ENCODE measurements at places on chromosomes 2 and 18.

DNA sequence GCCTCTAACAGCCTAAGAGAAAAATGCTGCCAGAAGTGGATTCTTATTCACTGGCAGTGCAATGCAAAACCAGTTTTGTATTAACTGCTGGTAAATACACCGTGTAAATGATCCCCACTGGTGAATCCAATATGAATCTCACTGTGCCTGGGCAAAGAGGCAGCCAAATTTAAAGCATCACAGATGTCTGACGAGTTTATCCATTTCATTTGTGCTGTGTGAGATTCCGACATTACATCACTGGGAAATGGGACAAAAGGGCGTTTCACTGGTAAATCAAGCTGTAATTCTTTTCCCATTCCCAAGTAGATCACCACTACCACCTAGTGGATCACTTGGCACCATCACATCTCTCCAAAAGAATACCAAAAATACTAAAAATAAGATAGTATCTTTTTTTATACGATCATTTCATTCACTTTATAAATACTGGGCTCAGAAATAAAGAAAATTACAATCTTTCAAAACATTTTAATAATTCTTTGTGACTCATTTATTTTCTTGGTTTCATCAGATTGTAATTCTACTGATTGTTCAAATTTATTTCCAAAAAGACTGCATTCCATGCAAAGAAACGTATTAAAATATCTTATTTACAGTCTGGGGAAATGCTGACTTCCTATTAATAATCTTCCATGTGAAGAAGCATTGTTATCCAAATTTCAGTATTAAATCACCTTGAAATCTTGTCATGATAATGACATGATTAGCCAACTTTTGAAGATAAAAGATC is 125.6 kb downstream of the GRB14 start:
- DNase-seq, result peak; percentile 33

GRCh38 chr2:221715523-221716247 is 143.6 kb upstream of the EPHA4 start:
- DNase-seq, result no peak

GRCh38 chr2:43461453-43462073 is 134.3 kb downstream of the THADA start:
- no peak for DNase-seq

DNA sequence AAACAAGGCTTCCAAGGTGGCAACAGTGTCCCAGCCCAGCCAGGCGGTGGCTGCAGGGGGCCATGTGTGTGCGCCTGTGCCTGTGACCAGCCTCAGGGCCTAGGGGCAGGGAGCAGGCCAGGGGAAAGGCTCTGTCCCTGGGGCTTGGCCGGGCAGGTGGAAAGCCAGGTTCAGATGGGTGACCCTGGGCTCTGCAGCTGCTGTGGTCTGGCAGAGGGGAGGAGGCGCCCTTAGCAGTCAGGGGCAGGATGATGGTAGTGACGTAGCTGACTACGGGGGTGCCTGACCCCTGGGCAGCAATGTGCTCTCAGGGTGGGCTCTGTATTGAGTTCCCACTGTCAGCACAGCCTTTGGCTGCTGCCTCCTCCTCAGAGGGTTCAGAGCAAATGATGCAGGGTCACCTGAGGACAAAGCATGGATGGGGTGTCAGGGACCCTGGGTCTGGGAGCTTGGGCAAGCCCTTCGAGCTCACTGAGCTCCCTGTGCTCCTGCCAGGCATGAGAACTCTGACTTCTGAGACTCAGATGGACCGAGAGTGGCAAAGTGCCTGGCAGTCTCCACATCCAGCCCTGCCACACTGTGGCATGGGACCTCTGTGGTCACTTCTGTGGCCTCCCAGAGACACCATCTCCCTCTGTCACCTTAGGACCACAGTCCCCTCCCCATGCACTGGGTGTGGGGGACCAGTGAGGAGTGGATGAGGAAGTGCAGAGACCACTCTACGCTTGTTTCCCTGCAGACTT is 56.6 kb upstream of the ALPP start:
- DNase-seq, result no peak

GRCh38 chr2:227759411-227760118 is 13.9 kb downstream of the SCYGR8 start:
- peak; percentile 27 for DNase-seq

DNA sequence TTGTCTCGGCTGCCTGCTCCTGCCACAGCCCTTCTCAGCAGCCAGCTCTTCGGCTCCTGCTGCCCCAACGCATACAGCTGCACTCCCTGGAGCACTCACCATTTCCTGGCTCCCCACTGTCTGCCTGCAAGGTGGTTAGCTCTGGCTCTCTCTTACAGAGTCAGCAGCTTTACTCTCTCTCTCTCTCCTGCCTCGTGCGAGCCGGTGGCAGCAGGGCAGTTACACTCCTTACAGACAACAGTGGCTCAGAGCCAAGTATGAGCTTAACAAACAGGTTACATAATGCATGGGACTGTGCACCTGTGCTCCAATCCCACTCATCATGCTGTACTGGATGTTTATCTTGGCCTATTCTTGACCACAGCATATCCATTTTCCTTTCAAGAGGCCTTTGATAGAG is 47.4 kb upstream of the DNAJC10 start:
- DNase-seq, result no peak

DNA sequence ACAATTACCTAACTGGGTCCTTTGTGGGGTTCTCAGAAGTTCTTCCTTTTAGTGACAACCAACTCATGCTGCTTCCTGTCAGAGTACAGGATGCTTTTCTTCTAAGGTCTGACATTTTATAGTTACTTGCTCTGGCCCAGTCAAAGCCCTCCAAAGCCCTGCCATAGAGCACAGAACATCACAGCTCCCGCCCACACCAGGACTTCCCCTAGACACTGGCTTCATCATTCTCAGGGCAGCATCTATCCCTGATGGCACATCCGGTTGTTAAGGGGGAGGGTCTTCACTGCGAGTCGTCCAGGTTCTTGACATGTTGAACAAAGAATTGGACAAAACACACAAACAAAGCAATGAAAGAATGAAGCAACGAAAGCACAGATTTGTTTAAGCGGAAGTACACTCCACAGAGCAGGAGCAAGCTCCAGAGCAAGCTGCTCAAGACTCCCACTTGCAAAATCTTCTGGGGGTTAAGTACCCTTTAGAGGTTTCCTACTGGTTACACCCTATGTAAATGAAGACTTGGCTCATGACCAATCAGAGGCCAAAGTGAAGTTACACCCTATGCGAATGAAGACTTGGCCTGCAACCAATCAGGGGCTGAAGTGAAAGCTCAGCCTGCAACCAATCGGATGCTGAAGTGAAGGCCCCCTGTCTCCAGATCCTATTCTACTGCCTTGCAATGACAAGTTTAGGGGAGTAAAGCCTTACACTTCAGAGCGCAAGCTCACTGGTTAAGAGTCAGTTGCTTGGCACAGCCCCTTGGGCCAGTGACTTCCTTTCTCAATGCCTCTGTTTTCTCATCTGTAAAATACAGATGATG is 79.0 kb downstream of the HDAC4 start:
- no peak for DNase-seq

GRCh38 chr2:50596515-50596914 is 435.4 kb downstream of the NRXN1 start:
- no peak for DNase-seq

DNA sequence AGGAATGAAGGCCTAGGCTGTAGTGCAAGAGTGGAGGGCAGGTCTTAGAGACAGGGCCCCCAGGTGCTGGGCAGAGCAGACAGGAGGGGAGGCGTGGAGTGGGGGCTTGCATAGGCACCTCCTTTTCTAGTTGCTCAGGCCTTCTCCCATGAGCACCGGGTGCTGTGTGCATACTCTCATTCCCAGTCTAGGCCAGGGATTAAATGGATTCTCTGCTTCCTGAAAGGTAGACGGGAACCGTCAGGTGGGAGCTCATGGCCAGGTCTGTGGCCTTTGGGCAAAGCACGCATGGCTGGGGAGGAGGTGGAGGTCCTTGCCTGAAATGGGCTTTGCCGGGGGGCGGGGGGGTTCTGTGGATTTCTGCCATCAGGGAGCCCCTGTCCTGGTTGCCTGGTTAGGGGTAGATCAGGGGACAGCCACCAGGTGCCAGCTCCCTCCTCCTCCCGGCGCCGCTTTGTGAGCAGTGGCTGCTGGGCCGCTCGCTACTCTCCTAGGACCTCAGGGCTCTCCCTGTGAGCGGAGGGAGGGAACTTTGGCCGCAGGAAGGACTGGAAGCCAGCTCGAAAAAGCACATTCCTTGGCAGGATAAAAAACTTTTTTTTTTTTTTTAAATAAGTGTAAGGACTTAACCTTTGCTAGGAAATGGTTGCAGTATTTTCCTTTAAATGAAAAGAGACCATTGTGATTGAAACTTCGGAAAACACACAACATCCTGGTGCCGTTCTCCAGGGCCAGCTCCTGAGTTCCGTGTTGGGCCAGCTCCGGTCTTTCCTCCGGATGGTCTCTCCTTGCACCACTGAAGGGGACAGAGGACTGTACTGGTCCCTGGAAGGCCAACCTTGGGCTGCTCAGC is 82.8 kb upstream of the HAAO start:
- DNase-seq, result no peak

GRCh38 chr2:218671654-218672566 is at the start of the genes RNF25 and STK36:
TSS of gene RNF25 (minus strand) at chr2:218672002. CDS start at chr2:218671970, 32 bp downstream.
TSS of gene STK36 (plus strand) at chr2:218672086. CDS start at chr2:218672830, 744 bp downstream.
- DNase-seq, result peak; percentile 85

DNA sequence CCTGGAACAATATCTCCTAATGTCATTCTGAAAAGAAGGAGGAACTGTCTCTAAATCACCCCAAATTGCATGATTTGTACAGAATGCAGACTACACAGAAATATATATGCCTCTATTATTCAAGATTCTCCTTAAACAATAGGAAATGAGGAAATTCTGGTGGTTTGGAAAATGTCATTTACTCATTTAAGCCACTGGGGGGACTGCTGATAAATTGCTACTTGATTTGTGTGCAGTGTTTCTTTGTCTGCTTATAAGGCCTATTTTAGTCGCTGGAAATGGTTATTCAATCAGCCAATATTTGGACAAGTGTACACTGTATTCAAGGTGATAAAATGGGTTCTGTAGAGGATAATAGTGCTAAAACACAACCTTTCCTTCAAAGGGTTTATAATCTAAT is 801.9 kb upstream of the CELF4 start:
- no peak for DNase-seq

- DNase-seq, result no peak
Measured at GRCh38 chr2:191878548-191879279, 31.8 kb upstream of the CAVIN2 start.

DNA sequence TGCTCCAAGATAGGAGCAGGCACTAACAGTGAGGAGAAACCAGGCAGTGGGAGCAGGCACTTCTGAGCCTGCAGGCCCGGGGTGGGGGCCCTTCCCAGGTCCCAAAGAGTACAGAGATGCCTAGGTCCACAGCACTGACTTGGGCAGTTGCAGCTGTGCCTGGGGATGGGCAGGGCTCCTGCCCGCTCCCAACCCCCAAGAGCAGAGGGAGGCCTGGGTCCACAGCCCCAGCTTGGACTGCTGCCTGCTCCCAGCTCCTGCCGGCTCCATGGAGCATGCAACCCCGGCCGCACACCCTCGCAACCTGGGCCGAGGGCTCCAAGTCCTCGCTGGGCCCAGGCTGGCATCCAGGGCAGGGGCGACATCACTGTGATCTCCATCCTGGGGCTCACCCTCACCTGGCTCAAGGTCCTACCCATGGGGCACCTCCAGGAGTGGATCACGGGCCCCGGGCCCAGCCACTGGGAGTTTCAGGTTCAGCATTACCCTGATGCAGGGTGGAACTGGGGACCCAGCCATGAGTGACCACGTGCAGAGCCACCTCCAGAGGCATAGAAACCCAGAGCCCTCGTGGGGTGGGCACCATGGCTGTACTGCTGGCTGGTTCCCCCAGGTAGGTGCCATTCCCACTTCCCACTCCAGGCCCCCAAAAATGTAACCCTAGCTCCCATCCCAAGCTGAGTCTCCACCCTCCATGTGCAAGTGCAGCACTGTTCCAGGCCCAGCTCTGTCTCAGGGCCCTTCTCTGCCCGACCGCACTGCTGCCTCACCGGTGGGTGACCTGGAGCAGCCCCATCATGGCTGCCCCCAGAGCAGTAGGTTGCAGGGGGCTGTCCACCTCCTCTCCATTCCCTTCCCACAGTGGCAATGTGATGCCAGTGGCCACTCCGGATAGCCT is 325.6 kb downstream of the NR4A2 start:
- DNase-seq, result no peak

GRCh38 chr2:39508198-39508597 is 71.1 kb upstream of the MAP4K3 start:
- no peak for DNase-seq

- DNase-seq, result no peak
Measured at GRCh38 chr18:21826641-21827302, 86.2 kb downstream of the MIB1 start.

DNA sequence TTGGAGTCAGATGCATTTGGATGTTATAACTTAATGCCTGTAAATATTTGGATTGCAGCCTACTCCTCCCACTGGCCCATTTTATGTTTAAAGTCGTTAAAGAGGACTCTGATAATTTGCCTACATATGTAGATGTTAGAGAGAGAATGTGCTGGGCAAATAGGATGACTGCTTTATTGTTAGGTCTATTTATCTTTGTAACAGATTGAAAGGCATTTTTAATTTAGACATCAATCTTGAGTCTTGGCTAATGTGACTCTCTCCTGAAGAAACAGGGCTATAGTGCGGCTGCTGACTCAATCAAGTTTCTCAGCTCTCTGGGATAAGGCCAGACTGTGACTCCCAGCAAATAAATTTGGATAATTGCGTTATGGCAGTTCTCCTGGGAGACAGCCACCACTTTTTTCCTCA is 1101.4 kb downstream of the CBLN2 start:
- no peak for DNase-seq

- DNase-seq, result no peak
Measured at GRCh38 chr2:47243596-47244323, 88.7 kb upstream of the STPG4 start.

- DNase-seq, result no peak
Measured at GRCh38 chr2:985317-985898, 34.8 kb downstream of the SNTG2 start.

DNA sequence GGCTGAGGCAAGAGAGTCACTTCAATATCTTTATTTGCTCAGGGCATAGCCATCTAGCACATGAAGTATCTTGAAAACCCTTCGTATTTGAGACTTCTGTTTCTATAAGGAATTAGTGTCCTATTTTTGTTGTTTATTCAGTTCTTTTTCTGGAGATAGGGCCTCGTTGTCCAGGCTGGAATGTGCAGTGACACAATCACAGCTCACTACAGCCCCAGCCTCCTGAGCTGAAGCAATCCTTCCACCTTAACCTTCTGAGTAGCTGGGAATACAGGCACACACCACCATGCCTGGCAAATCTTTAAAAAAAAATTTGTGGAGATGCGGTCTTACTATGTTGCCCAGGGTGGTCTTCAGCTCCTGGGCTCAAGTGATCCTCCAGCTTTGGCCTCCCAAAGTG is 50.6 kb downstream of the PSMD14 start:
- DNase-seq, result no peak

- no peak for DNase-seq
Measured at GRCh38 chr2:28206762-28207161, 185.9 kb upstream of the FOSL2 start.

GRCh38 chr2:11674983-11675382 is 5.0 kb upstream of the NTSR2 start:
- DNase-seq, result no peak

DNA sequence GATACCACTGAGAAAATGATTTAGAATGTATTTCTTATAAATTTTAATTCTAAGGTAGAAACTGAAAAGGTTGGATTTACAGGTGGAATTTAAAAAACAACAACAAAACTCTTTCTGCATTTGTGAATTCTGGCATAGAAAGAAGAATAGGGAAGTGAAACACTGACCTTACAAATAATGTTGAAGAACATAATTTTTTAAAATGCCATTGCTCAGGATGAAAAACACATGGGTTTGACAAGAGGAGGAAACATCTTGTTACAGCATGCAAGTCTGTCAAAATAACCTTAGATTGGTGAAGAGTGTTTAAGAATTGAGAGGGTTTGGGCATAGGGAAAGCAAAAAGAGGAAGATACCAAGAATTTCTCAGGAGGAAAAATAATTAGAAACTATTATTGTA is 184.3 kb downstream of the UBE2E3 start:
- DNase-seq, result no peak

Measured in NT2/D1 (cell line).